DMS153 (cell line): ENCODE measurements at places on chromosomes 6 and 20.

DNA sequence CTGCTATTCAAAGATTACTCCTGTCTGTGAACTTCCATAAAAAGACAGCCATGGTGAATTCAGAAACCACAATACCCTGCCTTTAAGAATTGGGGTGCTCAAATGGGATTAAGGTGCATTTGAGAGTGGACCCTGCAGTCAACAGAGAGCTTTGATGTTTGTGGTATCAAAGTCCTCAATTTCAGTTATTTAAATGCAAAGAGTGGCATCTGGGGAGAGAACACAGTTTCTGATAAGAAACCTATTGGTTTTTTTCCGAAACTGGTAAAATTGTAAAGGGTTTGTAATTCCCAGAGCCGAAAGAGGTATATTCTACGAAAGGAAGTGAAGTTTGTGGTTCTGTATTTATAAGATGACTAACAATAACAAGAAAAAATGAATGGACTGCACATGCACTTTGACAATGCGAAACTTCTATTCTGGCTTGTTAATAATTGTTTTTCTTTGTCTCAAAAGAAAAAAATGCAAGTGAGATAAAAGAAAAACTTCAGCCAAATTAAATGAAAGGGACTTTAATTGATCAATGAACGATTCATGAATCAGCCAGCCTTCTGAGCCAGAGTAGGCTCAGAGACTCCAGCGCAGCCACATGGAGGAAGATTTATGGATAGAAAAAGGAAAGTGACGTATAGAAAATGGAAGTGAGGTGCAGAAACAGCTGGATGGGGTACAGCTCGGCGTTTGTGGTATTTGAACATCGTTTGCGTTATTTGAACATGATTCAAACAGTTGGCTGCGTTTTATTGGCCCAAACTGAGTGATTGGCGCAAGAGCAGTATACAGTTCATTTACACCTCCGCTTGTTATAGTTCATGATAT, 70.5 kb upstream of the DUSP22 start:
- DNase-seq, result no peak

DNA sequence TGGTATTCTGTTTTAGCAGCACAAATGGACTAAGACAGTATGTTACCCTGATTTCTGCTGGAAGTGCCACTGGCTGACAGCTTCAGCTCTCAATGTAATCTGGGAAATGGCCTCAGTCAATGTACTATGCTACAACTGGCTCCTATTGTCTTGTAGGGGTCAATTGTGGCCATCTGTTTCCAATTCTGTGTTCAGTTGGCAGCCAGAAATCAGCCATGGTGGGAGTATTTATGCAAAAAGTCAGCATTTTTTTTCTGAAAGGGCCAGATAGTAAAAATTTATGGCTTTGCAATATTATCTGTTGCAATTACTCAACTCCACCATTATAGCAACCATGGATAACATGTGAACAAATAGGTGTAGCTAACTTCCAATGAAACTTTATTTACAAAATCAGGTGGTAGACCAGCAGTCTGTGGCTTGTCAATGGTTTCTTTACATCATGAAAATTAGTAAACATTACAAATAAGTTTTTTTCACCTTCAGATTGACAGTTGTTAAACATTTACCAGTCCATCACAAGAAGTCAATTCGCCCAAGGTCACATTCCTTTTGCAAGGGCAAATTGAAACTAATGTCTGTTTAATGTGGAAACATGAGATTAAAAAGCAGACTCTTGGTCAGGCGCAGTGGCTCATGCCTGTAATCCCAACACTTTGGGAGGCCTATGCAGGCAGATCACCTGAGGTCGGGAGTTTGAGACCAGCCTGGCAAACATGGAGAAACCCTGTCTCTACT, 58.3 kb upstream of the TSHZ2 start:
- no peak for DNase-seq

GRCh38 chr6:33812669-33813068, 8.9 kb upstream of the MLN start:
- DNase-seq, result no peak

DNA sequence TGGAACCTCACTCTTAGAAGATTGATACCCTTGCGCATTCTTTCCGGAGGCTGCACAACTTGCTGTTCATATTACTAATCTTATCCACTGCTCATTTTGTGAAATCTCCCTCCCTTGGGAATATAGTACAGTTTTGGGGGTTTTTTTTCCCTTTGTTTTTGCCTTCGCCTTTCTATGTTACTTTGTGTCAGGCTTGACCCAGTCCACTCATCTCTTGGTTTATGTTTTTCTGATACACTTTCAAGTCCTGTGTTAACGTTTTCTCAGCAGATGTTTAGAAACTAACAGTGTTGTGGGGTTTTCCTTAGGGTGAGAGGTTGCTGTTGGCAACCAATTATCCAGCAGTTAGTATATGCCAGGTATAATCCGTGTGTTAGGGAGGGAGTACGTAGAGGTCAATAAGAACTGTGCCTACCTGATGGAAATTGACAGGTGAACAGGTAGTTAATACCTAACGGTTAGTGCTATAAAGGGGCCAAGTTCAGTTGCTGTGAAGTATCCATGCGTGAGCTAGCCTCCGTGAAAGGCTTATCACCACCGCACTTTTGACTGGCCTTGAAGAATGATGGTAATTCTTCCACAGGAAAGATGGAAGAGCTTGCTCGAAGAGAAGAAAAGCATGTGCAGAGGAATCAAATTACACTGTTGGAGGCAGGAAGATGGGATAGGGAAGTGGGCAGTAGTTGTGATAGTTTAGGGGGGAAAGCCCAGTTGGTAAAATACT, 1.4 kb downstream of the NFYA start:
- no peak for DNase-seq

DNA sequence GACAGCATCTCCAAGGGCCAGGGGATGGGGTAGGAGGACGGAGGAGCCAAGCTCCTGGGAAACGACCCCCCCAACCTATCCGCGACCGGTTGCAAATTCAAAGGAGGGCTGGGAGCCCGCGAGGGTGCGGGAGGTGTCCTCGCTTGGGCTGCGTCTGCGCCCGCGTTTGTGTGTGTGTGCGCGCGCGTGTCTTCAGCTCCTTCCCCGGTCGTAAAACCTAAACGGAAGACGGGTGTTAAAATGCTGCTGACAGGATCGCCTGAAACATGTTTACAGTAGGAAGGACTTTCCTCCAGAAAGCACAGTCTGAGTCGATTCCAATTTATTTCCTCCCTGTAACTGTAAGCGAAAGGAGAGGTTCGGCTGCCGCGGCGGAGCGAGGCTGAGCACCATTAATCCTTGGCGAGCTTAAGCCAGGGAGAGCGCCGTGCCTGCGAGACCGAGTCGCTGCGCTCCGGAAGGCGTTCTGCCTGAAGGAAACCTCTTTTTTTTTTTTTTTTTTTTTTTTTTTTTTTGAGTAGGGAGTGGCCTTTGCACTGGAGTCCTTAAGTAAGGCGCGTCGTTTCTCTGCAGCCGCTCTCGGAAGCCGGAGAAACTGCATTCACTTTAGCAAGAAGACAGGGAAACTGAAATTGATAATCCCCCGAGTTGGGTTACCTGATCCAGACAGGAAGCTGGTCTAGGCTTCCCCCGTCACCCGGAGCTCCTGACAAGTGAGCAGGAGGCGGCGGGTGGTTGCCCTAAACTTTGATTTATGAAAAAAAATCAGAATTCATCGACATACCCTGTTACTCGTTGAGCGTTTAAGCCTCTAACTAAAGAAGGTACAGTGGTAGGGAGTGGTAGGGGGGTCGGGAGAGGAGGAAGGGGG, 4.8 kb upstream of the SOX4 start:
- peak; percentile 69 for DNase-seq

GRCh38 chr6:149024361-149024760, 277.5 kb downstream of the UST start:
- no peak for DNase-seq

DNA sequence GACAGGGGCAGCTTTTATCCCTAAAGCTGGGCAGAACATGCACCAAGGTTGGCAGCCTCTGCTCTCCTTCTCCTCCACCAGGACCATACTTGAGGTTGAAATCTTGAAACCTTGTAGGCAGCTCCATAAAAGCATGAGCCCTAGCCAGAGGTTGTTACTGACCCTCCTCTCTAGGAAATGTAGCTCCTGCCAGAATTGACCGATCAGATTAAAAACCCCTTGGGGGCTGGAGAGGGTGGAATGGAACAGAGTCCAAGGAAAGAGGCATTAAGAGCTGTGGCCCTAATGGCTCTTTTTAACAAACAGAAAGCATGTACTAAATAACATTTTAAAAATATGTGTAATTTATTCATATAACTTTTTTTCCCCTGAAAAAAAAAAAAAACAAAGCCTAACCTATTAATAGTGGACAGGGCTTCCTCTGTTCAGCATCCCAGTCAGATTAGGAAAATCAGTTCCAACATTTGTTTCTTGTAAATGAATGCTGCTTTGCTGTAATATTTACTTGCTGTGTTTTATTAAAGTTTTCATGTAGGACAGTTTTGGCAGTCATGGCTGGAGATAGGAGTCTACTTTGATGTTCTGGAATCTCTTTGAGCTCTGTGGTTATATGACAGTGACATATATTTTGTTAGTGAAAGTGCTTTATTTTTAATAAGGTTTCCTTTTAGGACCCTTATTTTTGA, 41.3 kb downstream of the MTHFD1L start:
- no peak for DNase-seq

- DNase-seq, result peak; percentile 51
Observed at GRCh38 chr20:31661625-31662371, 24.1 kb downstream of the COX4I2 start.

GRCh38 chr6:36677059-36677749, 1.3 kb upstream of the CDKN1A start:
- DNase-seq, result no peak

DNA sequence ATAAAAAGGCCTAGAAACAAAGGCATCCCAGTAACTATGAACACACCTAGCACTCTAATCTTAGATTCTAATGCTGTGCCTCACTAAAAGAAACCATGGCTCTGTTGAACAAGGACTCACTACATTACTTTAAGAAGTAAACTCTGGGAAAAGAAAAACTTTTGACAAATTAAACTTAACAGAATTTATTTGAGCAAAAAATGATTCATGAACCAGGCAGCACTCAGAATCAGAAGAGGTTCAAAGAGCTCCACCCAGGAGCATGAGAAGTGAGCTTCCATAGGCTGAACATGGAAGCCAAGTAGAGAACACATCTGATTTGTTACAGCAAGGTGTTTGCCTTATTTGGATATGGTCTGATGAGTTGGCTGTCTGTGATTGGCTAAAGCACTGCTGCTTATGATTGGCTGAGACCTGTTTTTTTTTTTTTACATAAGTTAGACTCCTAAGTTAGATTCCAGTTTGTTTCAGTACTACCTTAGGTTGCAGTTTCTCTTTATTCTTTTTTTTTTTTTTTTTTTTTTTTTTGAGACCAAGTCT, 343.6 kb upstream of the SASH1 start:
- no peak for DNase-seq

DNA sequence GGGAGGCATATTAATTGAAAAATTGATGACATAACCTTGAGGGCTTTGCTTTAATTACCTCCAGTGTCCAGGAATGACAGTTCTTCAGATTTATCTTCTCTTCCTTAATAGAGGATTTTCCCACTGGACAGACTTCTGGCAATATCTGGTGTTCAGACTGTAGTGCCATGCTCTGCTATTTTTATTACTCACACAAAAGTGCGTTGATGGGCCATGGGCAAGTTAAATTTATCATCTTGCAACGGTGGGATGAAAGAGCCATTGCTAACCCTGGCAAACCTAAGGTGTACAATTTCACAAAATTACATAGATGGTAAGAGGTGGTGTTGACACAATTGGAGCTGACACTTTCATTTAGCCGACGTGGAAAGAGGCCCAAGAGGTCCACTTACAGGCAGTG, 253.7 kb upstream of the PLCB4 start:
- no peak for DNase-seq

GRCh38 chr6:113068570-113068969, 721.4 kb downstream of the RFPL4B start:
- DNase-seq, result no peak

DNA sequence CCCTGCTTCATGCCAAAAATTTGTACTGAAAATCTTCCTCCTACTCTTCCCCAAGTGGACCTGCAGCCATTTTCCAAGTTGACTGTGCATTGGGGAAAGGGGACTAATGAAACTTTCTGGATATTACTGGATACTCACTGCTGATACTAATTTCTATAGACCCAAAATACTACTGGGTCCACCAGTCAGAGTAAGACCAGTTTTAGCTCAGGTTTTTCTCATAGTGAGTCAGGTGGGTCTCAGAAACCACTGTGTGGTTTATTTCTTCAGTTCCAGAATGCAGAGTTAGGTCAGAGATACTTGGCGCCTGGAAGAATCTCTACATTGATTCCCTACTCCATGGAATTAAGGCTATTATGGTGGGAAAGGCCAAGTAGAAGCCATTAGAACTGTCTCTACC, 274.8 kb upstream of the SYNCRIP start:
- no peak for DNase-seq

DNA sequence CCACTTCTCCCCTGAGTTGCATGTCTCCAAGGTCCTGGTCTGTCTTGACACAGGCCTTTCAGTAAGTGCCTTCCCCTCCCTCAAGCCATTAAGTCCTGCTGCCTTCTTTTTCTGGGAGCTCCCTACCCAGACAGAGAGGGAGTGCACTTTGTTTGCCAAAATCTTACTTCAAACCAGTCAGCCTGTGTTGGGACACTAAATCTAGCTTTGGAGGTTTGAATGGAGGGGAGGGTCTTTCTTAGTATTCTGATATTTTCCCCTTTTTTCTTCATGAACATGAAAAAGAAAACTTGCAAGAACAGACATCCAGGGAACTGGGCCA, 170.7 kb upstream of the PMEPA1 start:
- DNase-seq, result no peak

GRCh38 chr20:22001886-22002285, 296.4 kb downstream of the PAX1 start:
- DNase-seq, result peak; percentile 32

DNA sequence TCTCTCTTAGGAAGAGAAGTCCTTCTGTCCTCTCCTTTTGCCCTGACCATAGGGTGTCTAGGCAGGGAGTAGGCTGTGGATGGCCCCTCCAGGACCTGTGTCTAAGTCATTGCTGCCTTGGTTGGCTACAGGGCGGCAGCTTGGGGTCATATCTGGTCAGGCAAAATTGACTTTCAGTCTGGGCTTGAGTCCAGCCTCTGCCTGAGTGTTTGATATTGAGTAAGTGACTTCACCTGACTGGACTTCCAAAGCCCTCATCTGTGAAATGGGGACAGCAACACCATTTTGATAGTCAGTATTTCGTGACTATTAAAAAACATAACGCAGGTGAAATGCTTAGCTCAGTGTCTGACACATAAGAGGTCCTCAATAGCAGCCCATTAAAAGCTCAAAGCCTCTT, 4.6 kb downstream of the TGM3 start:
- no peak for DNase-seq

DNA sequence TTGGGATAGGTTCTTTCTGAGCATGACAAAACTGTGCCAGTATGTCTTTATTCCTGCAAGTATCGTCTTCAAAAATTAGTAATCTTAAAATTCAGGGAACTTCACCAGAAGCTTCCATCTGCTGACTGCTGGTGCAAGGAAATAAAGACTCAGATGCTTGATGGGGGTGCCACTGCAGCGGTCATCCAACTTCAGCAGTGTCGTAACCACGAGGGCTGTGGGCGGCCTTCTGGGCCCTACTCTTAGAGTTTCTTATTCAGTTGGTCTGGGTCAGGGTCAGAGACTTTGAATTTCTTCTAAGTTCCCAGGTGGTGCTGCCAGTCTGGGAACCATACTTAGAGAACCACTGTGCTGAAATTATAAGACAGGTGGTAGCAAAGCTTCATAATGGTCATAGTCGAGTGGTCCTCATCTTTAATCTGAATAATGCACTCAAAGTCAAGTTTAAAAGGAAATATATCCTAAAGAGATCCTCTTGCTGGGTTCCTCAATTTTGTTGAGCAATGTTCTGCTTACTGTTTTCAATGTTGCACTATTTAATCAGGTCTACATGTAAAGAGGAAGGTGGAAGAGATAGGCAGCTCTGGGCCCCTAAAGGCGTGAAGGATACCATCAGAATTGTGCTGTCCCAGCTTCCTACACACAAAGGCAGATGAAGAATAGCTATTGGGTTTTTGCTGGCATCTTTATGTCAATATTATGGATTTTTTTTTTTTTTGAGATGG, 165.4 kb upstream of the GMDS start:
- DNase-seq, result no peak
